ENCODE measurements at places on chromosomes 11 and 22.

GRCh38 chr11:128685402-128686020 lies 8.4 kb upstream of the FLI1 start:
- no peak for DNase-seq

DNA sequence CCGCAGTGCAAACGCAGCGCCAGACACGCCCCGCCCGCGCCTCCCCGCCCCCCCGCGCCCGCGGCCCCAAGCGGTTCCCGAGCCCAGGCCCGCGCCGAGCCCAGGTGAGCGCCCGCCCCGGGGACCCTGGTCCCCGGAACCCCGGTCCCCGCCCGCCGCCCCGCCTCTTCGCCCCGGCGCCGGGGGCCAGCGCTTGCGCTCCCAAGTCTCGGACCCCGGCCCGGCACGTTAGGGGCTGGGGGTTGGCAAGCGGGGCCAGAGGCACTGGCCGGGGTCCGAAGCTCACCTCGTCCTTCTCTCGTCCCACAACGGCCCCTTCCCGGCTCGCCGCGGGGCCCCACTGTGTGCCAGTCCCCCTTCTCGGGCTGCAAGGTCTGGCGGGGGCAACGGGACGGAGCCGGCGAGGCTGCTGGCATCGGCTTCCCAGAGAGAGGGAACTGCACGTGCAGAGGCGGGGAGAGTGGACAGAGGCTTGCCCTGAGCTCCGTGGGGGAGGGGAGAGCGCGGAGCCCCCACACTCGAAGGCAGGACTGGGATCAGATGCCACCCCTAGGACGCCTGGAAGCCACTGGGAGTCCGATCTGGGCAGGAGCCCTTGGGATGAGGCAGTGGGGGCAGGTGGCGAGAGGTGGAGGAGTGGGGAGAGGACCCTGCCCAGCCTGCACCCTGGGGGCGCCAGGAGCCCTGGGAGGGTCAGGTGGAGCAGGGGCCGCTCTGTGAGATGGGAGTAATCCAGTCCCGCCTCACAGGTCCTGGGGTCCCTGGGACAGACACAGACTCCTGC lies 1.8 kb upstream of the AIFM3 start:
- no peak for DNase-seq

DNA sequence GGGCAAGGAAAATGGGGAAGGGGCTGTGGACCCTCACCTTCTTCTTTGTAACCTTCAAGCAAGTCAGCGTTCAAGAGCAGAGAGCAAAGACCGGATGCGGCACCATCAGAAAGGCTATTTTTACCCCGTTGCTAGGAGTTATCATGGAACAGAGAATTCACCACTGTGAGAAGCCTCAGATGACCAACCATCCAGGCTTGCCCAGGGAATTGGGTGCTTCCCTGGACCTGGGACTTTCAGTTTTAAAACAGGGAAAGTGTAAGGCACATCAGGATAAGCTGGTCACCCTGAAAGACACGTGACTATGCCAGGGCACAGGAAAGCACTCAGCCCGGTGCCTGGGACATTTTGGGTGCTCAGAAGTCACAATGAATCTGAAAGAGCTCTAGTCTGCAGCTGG lies 10.4 kb downstream of the GALNT18 start:
- no peak for DNase-seq

DNA sequence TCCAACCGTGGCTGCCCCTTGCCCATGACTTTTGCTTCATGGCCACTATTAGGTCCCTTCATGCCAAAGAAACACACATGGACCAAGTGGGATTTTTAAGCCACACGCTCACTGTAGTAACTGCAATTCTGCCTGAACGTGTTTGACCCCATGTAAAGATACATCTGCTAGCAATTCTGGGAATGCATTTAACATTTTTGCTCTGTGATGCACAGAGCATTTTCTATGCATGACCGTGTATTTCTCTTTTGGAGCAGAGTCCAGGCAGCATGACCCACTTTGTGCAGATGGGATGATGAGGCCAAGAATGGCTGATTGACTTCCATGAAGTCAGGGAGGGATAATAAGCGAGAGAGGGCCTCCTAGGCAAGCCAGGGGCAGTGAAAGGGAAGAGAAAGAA lies 108.5 kb downstream of the TP53I11 start:
- no peak for DNase-seq

DNA sequence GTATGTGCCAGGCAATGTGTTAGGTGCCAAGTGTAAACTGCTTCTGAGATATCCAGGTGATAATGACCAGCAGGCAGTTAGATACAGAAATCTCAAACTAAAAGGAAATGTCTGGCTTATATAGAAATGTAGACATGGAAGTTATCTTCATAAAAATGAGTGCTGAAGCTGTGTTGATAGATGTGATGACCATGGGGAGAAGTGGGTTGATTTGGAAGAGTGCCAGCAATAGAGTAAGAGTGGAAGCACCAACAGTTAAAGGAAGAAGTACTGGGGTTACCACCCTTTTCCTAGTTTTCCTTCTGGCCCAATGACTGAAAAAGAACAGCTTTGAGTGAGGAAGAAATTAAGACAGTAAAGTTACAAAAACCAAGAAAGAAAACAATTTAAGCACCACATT lies 68.5 kb downstream of the C2CD3 start:
- no peak for DNase-seq

- DNase-seq: no peak
Measured at GRCh38 chr11:79547256-79547655, 106.4 kb upstream of the TENM4 start.

GRCh38 chr11:544817-545166 lies 7.5 kb downstream of the LRRC56 start:
- no peak for DNase-seq

DNA sequence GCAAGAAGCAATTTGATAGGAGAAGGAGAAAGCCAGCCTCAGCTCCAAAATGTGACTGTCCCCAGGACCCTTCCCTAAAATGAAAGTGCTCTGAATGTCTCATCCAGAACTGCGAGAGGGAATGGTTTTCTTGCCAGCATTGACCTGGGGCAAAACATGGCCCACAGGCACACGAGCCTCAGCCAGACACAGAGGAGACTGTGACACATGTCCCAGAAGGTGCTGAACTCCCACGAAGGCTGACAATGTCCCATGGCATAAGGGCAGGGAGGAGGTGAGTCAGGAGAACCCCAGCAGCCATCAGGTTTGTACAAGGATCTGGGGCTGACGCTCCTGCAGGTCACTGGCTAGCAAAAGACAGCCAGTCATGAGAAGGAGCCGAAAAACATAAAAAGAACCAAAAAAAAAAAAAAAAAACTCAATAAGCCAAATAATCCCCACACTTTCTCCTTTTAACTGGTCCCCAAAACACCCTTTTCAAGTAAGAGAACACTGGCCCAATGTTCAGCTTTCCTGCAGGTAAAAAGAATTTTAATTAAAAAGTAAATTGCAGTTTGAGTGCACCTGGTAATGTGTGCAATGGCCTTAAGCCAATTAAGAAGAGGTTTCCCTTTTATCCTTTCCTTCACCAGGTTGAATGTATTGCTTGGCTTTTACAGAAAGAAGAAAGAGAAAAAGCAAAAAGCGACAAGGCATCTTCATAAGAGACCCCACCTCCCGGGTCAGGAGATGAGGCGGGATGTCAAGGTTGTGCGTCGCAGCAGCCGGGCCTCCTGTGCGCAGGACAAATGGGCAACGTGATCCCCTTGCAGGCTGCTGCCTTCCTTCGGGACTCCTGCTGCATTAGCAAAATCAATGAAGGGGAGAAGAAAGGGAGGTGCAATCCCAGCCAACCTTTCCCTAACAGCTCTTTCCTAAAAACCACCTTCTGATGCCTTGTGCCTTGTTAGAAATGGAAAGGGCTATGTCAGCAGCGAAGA lies 43.6 kb downstream of the GALNT18 start:
- DNase-seq: peak; percentile 50

DNA sequence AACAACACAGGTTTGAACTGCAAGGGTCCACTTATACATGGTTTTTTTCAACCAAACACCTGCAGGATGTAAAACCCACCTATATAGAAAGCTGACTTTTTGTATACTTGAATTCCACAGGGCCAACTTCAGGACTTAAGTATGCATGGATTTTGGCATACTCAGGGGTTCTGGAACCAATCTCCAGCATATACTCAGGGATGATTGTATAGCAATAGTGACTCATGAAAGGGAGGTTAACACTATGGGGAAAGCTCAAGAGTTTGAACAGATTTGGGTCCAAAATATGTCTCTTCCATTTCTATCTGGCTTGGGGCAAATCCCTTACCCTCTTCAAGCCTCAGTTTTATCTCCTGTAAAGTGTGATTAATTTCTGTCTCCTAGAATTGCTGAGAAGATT lies 94.9 kb downstream of the MICAL2 start:
- no peak for DNase-seq

DNA sequence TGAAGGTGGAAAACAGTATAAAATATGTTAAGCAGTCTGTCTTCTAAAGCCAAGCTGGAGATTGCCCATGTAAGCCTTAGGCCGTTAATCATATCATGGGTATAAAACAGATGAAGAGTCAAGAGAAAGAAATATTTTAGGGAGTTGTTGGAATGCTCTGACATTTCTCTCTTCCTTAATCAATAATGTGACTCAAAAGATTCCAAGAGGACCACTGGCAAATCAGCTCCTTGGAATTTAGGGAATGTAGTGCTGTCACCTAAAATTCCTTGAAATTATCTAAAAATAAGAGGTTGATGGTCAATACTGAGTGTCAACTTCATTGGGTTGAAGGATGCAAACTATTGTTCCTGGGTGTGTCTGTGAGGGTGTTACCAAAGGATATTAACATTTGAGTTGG lies 525.9 kb downstream of the KCNA4 start:
- no peak for DNase-seq

DNA sequence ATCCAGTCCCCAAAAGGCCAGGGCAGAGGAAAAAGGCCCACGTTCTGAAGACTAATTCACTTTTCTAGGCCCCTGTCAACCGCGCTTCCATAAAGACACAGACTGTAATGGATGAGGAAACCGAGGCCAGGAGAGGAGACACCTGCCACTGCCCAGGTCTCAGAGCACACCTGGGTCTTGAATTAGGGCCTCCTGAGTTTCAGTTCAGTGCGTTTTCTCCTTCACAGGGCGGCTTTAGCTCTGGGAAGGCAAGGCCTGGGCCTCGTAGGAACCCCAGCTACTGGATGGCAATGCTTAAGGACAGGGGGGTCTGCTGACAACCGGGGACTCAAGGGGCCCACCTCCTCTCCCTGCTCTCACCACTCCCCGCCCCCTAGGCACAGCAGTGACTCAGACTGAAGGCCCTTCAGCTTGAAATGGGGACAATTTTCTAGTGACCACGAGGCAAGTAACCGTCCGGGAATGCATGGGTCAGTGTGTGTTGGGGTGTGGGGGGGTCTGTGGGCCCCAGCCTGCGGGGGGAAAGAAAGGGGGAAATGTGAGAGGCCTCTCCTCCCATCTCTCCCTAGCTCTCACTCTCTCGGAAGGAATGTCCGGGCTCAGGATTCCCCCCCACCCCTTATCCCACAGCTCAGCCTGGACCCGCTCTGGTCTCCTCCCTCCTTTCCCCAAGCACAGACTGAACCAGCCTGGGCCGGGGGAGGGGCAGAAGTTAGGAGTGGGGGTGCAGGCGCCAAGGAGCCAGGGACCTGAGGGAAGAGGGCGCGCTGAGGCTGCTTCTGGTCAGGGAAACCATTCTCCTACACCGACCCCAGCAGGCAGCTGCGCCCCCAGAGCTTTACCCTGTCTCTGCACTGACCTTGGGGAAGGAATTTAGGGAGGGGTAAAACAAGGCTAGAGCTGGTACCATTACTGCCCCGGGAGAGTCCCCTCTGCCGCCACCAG lies 17.2 kb downstream of the CREB3L1 start:
- no peak for DNase-seq

- no peak for DNase-seq
Measured at GRCh38 chr11:11218629-11218986, 134.4 kb downstream of the CSNK2A3 start.

DNA sequence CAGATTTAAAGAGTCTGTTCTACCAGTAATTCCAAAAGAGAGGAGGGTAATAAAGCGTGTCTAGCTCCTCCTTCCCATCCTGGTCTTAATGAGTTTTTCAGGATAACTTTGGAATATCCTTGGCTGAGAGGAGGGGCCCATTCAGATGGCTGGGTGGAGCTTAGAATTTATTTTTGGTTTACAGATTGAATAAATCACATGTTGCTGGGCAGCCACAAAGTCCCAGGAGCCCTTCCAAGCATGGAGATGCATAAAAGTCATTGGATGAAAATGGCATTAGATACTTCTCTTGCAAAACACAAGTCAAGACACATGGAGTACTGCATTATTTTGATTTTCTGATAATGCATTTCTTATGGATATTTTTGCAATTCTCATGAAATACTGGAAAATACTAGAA lies 139.0 kb downstream of the TRPC6 start:
- DNase-seq: no peak

DNA sequence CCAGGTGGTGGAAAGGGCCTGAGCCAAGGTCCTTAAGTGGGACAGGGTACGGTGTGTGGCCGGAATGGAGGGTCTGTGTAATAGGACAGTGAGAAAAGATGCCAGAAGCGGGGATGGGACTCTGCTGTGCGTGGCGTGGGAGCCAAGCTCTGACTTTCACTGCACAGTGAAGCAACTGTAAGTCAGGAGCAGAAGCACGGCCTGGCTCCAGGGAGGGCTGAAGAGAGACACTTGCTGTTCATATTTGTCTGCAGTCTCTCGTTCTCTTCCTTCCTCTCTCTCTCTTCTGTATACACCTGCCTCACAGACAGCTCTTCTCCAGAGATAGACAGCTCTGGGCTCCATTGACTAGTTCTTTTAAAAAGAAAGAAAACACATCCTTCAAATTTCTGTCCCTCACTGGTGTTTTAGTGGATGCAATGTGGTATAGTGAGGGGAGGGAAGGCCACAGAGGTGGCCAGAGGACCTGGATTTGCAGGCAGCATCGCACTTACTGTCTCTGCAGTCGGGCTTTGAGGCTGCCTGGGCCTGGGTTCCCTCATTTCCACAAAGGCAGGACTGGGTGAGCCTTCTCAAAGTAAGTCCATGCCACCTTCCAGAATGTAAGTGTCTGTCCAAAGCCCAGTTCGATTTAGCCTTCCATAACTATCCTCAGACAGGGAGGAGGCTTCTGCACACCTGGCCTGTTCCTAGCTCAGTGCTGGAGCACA lies 2.1 kb downstream of the IL17RA start:
- no peak for DNase-seq

GRCh38 chr11:109300211-109300610 lies 121.8 kb upstream of the C11orf87 start:
- no peak for DNase-seq

DNA sequence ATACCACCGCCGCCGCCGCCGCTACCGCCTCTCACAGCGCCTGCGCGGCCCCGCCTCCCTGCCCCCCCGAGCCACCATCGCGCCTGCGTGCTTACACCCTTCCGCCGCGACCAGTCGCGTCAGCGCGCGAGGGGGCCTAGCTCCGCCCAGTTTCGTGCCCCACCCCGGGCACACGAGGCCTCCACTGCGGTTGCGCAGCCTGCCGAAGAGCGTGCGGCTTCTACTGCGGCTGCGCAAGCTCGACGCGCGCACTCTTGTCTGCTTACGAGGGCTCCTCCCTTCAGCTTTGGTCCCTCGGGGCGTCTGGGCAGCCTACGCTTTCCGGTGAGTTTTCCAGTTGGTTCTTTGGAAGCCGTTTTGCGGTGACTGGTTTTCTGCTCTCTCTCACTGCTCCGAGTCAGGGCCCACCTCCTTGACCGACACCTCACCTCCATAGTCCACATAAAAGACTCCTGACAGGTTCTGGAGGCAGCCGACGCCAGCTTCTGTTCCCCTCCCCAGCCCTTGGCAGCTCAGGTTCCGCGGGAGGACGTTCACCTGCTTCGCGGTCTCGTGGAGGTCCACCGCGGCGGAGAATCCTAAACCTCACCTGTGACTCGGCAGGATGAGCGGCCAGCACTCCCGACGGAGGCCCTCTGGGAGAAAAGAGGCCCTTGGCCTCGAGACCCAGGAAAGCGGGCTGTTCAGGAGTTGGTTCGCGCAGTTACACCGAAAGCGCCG lies at the start of gene PITPNB:
TSS of gene PITPNB (minus strand) at position 35 of the 720 bp plus-strand sequence. CDS start 65 bp downstream, outside the sequence.
- DNase-seq: peak; percentile 98

- no peak for DNase-seq
Measured at GRCh38 chr22:38266120-38266519, 6.7 kb downstream of the TMEM184B start.

GRCh38 chr22:41411021-41411851 lies 29.5 kb downstream of the TEF start:
- DNase-seq: no peak

All from NCI-H1436 (cell line).